ENCODE measurements at places on chromosomes 7 and 10.

GRCh38 chr7:30984359-30985107, 20.8 kb downstream of the GHRHR start:
- DNase-seq = no peak

DNA sequence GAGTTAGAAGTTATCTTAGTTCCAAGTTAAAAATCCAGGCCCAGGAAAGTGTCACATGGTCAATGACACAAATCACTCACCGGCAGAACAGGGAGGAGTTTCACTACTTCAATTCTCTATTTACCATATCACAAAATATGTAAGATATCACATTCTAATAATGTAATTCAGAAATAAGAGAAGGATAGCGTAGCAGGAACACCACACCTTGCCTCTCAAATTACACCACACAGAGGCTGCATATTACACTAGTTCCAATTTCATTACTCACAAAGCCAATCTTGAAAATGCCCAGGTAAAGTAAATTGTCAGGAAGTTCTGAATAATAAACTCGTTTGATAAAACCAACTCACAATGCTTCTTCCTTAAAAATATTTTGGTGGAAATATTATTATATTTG, 169.2 kb downstream of the CTTNBP2 start:
- DNase-seq = no peak

DNA sequence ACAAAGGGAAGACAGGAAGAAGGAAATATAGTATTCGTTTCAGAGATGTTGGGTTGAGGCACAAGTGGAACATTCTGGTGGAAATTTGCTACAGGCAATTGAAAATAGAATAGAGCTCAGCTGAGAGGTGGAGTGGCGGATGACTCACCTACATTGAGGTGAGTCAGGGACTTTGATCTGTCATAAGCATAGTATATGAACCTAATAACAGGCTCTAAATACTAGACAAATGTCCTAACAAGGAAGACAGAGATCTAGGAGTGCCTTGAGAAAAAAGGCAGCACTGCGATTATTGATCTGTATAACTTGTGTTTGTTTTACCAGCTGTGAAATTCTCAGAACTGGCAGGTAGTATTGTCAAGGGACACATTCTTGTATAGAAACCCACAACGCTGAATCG, 907 bp upstream of the IFRD1 start:
- no peak for DNase-seq

DNA sequence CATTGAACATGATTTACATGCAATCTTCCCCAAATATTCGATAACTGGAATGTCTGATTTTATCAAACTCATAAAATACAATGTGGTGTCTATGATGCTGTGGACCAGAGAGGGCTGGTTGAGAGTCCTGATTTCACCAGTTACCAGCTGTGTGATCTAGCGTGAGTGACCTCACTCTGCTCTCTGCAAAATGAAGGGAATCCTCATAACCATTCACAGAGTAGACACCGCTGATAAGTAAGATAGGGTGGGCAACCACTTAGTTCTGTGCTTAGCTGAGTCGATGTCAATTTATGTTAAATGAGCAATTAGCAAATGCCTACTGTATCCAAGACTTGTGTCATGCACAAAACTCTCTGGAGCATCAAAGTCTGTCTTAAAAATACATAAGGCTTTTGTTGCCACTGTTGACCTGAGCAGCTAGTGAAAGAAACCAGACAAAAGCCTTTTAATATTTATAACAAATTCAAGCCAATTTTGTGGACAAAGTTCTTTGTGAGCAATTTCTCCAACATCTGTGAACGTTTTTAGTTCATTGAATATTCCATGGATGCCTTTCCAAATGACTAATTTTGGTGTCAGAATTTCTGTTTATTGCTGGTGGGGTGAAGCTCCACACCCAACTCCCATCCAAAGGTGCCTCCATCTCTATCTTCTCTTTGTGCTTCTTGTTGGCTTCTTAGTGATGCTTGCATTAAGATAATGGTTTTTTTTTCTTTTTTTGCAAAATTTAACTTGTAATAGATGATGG, 314.2 kb downstream of the ADRA2A start:
- no peak for DNase-seq

GRCh38 chr10:61992671-61993668, 91.5 kb downstream of the ARID5B start:
- no peak for DNase-seq

DNA sequence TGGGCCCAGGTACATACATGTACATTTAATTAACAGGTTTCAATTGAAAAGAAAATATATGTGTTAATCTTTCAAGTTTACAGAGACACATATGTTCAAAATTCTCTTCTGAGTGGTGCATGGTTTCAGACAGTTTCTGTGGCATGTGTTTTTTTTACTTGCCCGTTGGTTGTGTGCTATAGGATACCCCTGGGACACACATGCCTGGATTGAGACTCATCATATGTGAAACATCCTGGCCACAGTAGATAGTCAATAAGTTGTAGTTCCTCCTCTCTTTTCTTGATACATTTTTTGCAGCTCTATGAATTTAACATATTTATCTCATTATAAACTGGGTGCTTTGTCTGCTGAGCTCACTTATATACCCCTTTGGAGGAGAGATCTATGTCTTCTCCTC, 207.8 kb upstream of the CTBP2 start:
- no peak for DNase-seq

Data from RWPE2 (cell line).